ENCODE measurements at places on chromosomes 12 and 14. TPM values are rescaled to one million over a fixed set of nuclear protein-coding genes. Genes with fewer than 3 reads are reported as not detected.

The C14orf132 gene
- 2.6 TPM for total RNA-seq

The CLEC12A gene
- total RNA-seq: not detected

The KCNH3 gene
- total RNA-seq: 0.28 TPM

The RIPK3 gene
- total RNA-seq: 3.9 TPM

The EIF2S3B gene
- 1.4 TPM for total RNA-seq

The RPL10L gene
- not detected for total RNA-seq

The CLEC7A gene
- 0.07 TPM for total RNA-seq

The PLA2G1B gene
- not detected for total RNA-seq

DNA sequence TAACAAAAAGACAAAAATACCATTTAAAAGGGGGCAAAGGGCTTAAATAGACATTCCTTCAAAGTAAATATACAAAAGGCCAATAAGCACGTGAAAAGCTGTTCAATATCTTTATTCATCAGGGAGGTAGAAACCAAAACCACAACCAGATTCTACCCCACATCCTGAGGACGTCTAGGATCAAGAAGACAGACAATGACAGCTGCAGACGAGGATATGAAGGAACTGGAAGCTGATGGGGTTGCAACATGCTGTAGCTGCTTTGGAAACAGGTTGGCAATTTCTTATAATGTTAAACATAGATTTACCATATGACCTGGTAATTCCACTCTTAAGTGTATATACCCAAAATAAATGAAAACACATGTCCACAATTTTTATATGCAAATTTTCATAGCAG lies 85.1 kb upstream of the C14orf180 start:
- DNase-seq: no peak

DNA sequence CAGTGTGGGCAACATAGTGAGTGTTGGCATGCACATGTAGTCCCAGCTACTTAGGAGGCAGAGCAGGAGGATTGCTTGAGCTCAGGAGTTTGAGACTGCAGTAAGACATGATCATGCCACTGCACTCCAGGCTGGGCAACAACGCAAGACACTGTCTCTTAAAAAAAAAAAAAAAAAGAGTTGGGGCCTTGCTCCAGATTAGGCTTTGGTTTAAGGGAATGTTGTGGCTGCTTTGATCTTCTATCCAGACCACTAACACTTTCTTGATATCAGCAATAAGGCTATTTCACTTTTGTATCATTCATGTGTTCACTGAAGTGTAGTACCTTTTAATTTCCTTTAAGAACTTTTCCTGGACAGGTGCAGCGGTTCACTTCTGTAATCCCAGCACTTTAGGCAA lies 2.8 kb upstream of the FITM1 start:
- no peak for DNase-seq

DNA sequence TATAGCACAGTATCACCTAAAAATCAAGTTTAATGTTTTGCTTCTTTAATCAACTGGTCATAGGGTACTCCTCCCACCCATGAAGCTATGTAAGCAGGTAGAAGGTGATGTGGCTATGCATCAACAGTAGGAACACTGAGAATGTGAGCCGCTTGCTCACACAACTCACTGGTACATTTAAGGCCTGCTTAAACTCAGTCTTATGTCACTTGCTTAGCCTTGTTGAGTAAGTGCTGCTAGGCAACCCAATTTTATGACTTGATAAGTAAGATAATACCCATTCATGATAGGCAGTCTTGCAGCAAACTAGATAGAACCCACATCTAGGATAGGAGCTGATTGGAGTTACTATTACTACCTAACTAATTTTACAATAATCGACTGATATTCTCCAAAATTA lies 70.0 kb upstream of the BMP4 start:
- no peak for DNase-seq

- no peak for DNase-seq
Observed at GRCh38 chr14:78904094-78904493, 733.9 kb downstream of the NRXN3 start.

Data from pulmonary artery endothelial cell (primary cell).